Activated CD4-positive, alpha-beta T cell treated with anti-CD3 and anti-CD28 coated beads, Interleukin-2, amount 50 U/mL, for 1 hour (primary cell): ENCODE measurements at places on chromosomes 2 and 18.

- no peak for DNase-seq
Observed at GRCh38 chr2:100195942-100196341, 53.6 kb upstream of the AFF3 start.

- no peak for DNase-seq
Observed at GRCh38 chr2:237192881-237193280, 107.2 kb downstream of the COPS8 start.

- DNase-seq: no peak
Observed at GRCh38 chr2:153433403-153433802, 45.2 kb downstream of the RPRM start.

- no peak for DNase-seq
Observed at GRCh38 chr2:86825693-86826381, 35.1 kb upstream of the CD8A start.

DNA sequence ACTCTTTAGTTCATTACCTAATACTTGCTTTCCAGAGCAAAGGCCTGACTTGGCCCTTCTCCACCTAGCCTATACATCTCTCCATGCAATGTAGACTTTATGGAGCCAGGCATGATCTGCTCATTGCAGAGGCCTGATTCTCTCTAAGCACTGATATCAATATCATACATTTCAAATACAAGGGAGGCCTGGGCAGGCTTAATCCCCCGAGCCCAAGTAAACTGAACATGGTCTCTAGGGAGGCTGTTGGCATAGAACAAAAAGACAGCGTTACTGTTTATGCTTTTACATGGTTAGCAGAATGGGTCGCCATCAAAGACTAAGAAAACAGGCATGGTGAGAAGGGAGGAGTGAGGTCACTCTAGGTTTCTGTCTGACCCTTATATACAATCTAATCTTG lies 695.1 kb downstream of the ZEB2 start:
- no peak for DNase-seq

DNA sequence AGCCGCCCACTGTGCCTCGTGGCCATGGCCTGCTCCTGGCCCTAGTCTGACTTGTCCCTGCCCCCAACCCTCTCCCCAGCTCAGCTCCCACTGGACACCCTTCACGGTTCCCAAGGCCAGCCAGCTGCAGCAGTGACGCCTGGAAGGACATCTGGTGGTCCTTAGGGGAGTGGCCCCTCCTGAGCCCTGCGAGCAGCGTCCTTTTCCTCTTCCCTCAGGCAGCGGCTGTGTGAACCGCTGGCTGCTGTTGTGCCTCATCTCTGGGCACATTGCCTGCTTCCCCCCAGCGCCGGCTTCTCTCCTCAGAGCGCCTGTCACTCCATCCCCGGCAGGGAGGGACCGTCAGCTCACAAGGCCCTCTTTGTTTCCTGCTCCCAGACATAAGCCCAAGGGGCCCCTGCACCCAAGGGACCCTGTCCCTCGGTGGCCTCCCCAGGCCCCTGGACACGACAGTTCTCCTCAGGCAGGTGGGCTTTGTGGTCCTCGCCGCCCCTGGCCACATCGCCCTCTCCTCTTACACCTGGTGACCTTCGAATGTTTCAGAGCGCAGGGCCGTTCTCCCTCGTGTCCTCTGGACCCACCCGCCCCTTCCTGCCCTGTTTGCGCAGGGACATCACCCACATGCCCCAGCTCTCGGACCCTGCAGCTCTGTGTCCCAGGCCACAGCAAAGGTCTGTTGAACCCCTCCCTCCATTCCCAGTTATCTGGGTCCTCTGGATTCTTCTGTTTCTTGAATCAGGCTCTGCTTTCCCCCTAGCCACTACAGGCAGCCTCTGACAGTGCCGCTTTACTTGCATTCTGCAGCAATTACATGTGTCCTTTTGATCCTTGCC lies 35.8 kb downstream of the ANO7 start:
- no peak for DNase-seq

GRCh38 chr2:43941359-43941758 lies 54.4 kb downstream of the LRPPRC start:
- DNase-seq: no peak

- no peak for DNase-seq
Observed at GRCh38 chr18:48669180-48669675, 130.4 kb downstream of the CTIF start.

DNA sequence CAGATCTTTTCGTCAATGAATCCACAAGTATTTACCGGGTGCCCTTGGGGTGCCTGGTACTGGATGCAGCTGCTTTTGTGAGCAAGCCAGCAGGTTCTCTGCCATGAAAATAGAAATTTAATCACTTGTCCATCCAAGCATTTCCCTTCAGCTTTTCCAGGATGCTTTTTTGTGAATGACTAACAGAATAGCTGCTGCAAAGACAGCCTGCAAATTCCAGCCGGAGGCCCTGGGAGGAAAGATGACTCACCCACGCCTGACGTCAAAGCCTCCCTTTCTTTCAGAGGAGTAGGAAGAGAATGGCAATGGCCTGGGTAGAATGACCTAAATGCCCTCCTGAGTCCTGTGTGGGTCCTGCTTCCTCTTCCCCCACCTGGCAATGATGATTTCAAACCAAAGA lies 111.9 kb downstream of the AP1S3 start:
- no peak for DNase-seq
